ENCODE measurements at places on chromosomes 4 and X.

- no peak for DNase-seq
Observed at GRCh38 chr4:149279331-149279730, 536.3 kb downstream of the IQCM start.

- no peak for DNase-seq
Observed at GRCh38 chrX:153921511-153922446, 4.3 kb downstream of the ARHGAP4 start.

DNA sequence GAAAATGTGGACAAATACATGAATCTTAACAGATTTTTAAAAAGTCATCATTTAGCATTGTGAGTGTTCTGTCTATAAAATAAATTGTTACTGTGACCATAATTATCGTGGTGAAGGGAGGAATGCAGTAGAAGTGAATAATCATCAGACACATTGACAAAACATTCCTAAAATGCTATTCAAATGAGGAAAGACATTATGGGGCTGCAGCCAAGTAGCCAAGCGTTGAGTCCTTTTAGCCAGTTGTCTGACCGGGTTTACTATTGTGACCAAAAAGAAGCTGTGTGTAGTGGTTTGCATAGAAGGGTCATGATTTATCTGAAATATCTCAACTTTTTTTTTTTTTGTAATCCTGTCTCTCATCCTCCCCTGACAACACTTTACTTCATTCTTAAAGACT lies 19.5 kb downstream of the WWC2 start:
- DNase-seq, result no peak

- peak; percentile 80 for DNase-seq
Observed at GRCh38 chr4:40731792-40732245, 17.9 kb upstream of the NSUN7 start.

DNA sequence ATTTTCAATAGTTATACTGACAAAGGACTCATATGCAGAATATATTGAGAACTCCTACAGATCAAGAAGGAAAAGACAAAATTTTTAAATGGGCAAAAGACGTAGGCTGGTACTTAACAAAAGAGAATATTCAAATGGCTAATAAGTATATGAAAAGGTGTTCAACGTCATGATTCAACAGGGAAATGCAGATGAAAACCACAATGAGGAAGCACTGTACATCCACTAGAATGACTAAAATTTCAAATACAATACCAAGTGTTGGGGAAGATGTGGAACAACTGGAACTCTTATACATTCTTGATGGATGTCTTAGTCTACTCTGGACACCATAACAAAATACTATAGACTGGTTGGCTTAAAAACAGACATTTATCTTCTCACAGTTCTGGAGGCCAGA lies 1.3 kb upstream of the MRFAP1L1 start:
- no peak for DNase-seq

GRCh38 chr4:55284331-55284730 lies 61.7 kb upstream of the SRD5A3 start:
- no peak for DNase-seq

GRCh38 chrX:20664774-20665173 lies 398.1 kb upstream of the RPS6KA3 start:
- DNase-seq, result no peak

DNA sequence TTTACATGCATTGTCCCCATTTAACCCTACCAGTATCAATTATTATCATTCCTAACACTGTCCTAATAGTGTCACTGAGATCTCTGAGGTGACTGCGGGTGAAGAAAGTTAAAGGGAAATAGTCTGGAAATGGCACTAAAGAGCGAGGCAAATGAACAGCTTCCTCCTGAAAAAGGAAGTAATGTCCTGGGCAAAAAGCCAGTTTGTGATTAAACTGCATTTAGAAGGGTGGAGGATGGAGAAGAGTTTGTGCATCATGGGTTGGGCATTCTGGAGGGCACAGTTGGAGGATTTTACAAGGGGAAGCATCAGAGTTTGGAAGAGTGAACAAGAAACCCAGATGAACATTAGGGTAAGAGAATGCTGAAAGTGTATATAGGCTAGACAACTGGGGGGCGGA lies 60.5 kb upstream of the SLC25A4 start:
- DNase-seq, result peak; percentile 69

DNA sequence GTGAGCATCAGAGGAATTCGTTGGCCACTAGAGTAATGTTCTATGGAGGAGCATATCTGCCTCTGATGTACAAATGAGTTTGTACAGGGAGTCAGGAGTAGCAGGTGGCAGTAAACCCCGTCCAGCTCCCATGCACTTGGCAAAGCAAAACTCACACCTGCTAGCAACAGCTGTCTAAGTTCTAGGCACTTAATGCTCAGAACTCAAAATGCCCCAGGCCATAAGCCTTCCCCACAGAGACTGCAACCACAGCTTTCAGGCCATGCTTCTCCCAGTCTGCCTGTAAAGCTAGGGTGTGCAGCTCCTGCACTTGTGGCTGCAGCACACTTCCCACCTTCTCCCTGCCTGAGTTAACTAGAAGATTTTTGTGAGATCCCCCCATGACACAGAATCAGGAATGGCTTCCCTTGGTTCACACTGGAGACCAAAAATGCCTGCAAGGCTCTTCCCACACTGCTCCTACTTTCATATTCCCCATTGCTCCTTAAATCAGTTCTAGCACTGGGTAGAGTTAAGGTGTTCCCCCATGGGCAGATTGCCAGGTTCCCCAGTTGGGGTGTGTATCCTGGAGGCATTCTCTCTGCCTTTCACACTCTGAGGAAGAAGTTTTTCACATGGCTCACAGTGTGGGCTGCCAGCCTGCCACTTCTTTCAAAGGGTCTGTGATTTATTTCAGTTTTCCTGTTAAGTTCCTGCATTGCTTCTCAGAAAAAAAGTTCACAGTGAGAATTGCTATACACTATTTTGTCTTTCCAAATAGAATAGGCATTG lies 189.9 kb downstream of the STPG2 start:
- DNase-seq, result no peak

GRCh38 chrX:136086521-136086920 lies 60.8 kb upstream of the FHL1 start:
- DNase-seq, result no peak

DNA sequence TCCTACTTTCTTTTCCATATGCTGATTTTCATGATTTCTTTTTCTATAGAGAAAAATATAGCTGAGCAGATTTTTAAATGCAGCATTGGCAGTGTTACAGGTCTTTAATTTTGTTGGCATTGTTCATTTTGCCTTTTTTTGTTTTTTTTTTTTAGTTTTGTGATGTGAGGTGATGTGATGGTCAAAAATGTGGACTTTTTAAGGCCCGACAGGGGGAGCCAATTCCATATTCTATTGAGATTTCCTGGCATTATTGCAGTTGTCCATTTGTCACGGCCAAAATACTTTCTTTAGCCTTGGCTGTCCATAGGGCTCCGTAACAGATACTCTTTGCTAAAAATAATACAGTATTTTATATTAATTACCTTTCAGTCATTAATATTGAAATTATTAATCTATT lies 47.8 kb downstream of the SLIT2 start:
- peak; percentile 2 for DNase-seq

DNA sequence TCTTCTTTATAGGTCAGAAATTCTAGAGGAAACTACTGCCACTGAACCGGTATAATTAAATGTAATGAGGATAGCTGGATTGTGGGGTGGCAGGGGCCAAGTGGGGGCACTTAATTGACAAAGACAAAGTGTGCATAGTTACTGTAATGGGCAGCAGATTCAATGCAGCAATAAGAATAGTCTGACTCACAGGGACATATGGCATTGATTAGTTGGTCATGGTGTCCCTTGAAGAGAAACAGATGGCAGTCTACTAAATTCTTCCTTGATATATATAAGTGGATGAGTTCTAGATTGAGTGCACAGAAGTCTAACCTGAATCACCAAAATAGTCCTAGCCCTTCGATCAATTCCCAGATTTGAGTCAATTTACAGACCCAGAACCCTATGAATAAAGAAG lies 31.6 kb downstream of the ETDC start:
- no peak for DNase-seq

GRCh38 chrX:48998391-48998790 lies 3.7 kb downstream of the GRIPAP1 start:
- DNase-seq, result peak; percentile 22

GRCh38 chrX:141989134-141989533 lies 85.4 kb downstream of the MAGEC1 start:
- DNase-seq, result no peak

GRCh38 chr4:97279391-97279790 lies 863.9 kb downstream of the STPG2 start:
- no peak for DNase-seq

DNA sequence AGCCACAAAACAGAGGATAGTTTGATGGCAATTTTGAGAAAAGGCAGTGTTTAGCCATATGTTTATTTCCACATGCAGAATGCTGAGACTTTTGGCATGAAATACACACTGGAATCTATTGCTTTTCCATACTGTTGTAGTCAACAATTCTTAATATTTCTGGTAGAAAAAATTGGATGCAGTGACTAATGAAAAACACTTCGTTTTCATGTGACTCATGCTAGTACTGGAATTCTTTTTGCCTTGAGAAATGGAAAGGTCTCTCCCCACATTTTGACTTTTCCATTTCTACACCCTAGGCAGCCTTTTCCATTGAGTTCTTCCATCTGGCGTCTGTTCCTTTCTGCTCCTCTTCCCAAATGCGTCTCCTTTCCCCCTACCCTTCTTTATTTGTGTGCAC lies 425.2 kb upstream of the FTHL17 start:
- DNase-seq, result no peak

DNA sequence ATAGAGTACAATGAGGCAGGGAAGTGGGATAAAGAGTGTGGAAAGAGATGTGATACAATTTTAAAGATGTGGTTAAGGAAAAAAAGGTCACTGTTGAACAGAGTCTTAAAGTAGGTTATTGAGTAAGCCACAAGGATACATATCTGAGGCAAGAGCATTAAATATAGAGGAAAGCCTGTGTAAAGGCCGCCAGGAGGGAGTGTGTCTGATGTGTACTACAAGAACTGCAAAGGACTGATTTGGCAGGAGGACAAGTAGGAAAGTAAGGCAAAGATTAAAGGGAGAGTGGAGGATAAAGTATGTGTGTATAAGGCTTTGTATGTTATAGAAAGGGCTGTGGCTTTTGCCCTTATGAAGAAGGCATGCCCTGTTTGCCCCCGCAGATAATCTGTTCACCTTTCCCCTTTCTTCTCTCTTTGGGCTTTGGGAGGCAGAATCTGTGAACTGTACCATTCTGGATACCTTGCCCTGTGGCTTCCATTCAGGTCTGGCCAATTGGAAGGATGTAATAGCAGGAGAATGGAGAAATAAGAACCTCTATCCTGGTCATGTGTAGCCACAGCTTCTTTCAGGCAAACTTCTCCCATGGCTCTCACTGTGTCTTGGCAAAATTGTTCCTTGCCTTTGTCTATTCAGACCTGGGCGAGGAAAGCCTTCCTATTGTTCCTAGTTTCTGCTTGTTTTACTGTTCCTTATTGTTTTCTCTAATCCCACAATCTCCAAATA lies 68.9 kb upstream of the FAM47B start:
- no peak for DNase-seq

- DNase-seq, result no peak
Observed at GRCh38 chrX:130162094-130162735, 3.4 kb downstream of the AIFM1 start.

DNA sequence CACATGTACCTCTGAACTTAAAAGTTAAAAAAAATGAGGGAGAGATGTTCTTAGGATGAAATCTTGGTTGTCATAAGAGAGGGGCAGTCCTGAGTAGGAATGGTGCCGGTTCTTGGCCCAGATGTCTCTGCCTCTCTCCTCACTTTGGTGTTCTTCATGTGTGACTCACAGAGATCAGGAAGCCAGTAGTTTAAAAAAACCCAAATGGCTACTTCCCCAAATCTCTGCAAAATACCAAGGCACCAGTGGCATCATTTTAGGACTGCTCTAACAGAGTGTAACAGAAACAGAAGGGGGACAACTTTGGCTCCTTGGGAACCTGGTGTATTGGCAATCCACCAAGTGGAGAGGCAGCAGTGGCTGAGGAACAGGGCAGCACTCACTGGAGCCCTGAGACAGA lies 116.8 kb downstream of the SCD5 start:
- DNase-seq, result peak; percentile 52

DNA sequence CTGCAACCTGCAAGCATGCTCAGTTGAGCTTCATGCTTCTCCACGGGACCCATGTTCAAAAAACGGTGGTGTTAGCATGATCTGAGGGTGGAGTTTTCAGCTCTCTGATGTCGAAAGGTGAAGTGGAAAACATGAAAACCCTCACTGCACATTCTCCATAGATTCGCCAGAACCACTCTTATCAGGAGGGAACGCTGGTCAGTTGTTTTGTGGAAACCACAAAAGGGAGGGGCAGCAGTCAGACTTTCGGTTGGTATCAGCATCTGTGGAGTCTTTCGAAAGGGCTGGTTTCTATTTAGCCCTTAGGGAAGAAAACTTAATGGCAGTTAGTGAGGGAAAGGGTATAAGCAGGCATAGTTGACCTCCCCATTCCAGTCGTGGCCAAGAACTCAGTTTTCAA lies 12.6 kb downstream of the PPA2 start:
- peak; percentile 46 for DNase-seq

- DNase-seq, result peak; percentile 92
Observed at GRCh38 chrX:49163555-49164419, 1.2 kb downstream of the MAGIX start.

GRCh38 chrX:45352611-45353010 lies 151.9 kb upstream of the DIPK2B start:
- DNase-seq, result no peak

DNA sequence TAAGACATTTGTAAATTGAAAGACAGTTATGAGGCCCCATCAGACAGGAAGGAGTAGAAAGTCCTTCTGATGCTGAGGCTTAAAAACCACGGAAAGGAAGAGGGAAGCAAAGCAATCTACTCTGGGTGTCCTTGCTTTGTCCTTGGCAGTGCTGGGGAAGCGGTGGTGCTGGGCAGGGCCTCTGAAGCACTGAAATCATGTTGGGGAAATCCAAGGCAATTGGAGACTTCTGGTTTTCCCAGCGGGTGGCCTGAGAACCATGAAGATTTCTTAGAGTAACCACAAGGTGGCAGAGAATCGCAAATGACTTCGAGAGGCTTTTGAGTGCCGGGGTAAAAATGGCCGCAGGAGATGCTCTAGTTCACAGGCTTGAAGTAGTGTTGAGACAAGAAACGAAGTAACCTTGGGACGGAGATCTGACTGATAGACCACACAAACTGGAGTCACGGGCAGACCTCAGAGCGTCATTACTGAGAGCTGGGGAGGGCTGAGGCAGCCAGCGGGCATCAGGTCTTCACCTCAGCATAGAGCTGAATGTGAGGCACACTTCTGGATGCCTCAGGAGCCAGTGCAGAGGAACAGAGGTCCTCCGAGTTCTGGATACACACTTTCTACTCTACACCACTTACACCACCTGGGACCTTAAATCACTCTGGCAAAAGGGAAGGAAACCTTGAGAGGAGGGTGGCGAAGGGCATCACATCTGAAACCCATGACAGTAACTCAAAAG lies 130.7 kb upstream of the GPRIN3 start:
- DNase-seq, result peak; percentile 95

DNA sequence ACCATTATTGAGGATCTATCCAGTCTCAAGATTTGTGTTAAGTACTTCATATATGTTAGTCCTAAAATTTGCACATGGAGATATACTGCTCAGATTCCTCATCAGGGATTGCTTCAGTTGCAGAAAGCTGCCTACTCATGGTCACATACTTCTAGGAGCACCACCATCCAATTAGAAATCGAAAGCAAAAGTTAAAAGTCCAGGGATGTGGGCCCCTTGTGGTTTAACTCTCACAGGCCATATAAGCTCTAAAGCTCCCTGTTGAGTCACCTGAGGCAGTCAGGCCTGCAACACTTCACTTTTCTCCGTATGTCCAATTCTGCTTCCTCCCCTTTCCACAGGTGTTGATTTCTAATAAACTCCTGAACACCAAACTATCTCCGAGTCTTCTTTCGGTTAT lies 84.2 kb downstream of the CNOT6L start:
- peak; percentile 67 for DNase-seq

- DNase-seq, result peak; percentile 64
Observed at GRCh38 chrX:150478496-150479492, 89.6 kb upstream of the MTM1 start.
